ENCODE measurements at places on chromosomes 13 and 19.

DNA sequence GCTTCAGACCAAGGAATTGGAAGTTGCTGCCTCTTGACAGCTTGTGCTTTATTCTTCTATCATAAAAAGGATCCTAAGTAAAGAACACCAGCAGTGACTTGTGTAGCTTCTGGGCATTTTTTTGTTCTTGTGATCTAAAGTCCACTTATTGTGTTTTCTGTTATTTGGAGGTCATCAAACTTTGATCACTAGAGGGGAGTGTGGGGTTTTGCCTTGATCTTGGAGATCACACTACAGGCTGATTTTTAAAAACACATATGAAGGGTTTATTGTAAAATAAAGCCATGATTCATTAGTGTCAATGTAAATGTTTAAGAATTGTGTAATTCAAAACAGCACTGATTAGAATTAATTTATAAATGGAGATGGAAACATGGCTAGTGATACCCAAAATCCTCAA is 328.7 kb upstream of the EDNRB start:
- no peak for DNase-seq

DNA sequence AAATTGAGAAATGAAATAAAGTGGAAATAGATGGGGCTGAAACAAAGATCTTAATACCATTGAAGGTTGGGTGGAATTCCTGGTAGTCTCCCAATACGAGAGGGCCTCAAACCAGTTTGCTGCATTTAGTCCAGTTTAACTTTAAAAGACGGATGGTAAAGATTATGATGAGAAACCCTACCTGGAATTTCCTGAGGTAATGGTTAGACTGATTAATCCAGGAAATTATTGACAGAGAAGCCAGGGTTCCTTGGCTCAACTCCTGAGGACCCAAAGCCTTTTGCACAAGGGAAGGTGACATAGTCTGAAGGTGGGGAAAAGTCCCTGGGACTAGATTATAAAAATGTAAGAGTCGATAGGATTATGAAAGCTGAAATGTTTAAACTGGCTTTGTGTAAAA is 133.2 kb upstream of the SLITRK5 start:
- no peak for DNase-seq

- DNase-seq = no peak
Observed at GRCh38 chr13:114230117-114230516, 4.6 kb upstream of the CDC16 start.

DNA sequence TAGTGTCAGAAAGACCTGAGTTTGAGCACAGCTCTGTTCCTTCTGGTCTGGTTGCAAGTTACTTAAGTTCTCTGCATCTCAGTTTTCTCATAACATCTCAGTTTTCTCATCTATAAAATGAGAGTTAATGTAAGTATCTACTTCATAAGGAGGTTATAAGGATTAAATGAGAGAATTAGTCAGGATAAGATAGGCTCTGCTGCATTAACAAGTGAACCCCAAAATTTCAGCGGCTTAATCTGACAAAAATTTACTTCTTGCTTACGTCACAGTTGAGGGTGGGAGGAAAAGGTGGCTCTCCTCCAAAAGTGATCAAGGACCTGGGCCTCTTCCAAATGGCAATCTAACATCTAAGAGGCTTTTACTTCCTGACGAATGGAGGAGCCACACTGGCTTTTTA is 31.5 kb upstream of the LRCH1 start:
- DNase-seq = no peak

DNA sequence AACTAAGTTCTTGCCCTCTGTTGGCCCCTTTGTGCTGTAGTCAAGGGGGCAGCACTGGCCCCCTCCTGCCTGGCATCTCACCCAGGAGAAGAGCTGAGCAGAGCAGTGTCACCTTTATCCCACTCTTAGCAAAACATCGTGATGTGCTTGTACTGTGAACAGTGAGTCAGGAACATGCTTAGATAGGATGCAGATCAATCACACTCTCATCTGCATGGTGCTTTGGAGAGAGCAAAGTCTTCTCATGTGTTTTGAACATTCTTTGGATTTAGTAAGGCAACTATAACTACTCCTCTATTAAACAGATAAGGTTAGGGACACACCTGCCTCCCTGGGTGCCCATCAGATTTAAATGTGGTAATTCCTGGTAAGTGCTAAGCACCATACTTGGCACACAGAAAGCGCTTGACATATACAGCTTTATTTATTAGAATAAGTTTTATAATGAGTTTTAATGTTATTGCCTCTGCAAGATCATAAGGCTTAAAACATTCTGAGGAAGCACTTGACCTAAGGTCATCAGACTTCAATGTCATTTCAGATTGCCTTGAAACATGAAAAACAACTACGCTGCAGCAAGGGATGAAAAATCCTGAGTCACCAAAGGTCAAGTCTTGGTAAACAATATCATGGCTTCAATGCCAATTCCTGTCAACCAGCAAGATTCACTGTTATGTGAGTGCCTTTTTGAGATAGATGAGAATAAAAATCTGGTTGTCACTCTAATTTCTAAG is 82.4 kb upstream of the IRS2 start:
- no peak for DNase-seq

DNA sequence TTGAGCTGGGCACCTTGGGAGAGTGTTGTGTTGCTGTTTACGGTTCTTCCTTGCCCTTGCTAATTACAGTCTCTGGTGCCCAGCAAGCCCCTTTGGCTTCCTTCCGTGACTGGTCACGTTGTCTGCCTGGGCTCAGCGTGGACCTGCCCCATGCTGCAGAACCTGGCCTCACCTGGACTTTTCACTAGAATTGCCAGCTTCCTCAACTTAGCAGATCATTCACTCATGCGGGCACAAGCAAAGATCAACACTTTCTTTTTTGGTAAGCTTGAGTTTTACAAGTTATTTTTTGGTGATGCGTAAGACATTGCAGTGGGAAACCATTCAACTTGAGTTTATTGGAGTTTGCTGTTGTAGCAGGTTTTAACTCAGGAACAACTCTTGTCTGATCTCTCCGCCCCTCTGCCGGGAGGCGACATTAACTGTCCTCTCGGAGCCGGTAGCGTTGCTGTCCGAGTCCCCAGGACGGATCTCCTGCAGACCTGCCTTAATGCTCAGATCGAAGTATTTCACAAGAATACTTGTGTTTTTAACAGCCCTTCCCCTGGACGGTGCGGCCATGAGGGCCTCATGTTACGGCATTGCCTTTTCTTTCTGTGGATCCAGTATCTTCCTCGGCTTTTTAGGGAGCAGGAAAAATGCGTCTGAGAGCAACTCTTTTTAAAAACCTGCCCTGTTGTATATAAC is 15.7 kb upstream of the TEX29 start:
- DNase-seq = no peak

DNA sequence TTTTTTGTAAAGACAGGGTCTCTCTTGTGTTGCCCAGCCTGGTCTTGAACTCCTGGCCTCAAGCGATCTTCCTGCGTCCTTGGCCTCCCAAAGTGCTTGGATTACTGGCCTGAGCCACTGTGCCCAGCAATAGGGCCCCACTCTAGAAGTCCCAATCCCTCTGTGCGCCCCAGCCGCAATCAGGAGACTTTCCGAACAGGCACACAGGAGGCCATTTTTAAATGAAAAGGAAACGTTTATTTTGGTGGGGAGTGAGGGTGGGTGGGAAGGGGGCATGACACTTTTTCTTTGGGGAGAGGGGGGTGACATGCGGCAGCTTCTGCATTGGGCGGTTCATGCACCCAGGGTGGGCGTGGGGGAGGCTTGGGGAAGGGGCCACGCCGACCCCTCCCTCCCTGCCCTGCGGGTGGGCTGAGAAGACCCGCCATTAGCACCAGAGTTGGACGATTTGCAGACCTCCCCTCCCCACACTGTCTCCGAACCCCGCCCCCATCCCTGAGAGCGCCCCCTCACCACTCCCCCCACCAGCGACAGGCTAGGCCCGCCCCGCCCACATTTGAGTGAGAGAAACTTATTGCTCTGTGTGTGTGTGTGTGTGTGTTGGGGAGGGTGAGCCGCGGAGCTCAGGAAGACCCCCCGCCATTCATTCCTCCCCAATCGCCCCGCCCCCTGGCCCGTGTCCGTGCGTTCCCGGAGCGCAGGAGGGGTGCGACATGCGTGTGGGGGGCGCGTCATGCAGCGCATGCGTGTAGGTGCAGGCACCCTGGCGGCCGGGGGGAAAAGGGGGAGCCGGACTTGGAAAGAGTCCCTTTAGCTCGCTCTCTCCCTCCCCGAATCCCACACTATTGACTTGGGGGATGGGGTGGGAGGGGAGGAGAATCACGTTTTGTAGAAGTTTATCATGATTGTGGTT is 17.2 kb downstream of the KCNC3 start:
- no peak for DNase-seq

- peak; percentile 76 for DNase-seq
Observed at GRCh38 chr13:40233731-40234195, 432.7 kb downstream of the FOXO1 start.

DNA sequence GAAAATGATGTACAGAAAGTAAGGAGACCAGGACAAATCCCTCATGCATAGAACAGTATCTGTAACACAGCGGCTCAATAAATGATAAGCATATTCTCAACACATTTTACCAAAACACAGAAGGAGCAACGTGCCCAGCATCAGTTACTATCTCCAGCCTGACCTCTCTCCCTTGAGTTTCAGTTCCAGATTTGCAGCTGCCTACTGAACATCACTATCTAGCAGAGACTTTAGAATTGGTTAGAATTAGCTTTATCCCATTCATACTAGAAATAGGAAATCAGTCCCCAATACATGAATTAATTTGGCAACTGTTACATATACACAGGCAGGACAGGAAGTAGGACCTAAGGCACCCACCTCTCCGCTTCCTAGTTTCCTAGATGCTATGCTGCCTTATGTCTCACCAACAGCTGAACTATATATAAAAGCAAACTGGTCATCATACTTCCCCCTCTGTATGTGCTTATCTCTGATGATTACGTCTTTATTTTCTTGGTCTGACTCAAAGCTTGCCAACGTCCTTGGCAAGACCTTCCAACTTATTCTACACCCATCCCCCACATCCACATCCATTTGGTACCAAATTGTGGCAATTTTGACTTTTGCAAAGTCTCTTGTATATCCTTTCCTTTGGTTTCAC is 61.1 kb downstream of the SACS start:
- DNase-seq = no peak

DNA sequence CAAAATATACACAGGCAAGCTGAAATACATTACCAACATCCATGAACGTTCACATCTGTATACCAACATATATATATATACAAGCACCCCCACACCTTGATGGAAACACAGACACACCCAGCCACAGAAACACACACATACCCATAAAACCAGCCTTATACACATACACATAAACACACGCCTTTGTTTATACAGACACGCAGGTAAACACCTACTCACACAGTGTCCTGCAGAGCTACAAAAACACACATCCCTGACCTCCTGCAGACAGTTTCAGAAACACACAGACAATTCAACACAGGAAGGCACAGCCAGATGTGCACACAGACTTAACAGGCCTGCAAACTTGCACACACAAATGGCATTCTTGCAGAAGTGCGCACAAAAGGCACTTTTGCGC is 21.3 kb upstream of the IRGC start:
- no peak for DNase-seq

DNA sequence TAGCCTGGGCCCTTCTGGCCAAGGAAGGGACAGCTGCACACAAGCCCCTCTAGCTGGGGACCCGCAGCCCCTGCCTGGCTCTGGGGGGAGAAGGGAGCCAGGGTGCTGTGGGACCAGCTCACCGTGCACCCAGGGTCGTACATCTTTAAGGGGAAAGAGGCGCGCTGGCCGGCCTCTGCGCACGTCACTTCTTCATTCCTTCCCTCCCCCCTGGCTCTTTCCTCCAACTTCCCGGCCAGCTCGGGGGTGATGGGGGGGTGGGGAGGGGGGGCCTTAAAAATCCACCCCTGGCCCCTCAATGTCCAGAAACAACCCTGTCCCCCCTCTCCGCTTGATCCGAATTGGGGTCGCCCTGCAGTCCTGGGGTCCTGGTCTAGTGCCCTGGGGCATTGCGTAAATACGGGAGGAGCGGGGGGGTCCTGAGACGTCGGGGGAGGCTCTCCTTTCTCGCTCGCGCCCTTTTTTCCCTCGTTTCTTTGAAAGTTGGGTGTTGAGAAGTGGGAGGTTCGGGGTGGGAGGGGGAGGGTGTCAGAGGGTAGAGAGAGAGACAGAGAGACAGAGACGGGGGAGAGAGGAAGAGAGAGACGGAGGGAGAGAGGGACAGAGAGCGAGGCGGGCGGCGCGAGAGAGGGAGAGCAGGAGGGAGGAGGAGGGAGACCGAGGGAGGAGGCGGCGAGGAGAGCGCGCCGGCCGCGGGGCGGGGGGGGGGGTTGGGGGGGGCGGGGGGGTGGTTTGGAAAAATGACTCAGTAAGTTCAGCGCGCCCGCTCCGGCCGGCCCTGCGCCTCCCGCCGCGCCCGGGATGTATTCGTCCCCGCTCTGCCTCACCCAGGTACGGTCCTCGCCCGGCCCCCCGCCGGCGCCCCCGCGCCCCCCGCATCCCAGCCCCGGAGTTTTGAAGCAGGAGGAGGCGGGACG is at the start of gene NFIC:
Gene NFIC, plus strand, starts transcription at position 748 of the 917 bp plus-strand sequence. Its CDS starts 54 bp downstream, at position 802.
- DNase-seq = peak; percentile 89

DNA sequence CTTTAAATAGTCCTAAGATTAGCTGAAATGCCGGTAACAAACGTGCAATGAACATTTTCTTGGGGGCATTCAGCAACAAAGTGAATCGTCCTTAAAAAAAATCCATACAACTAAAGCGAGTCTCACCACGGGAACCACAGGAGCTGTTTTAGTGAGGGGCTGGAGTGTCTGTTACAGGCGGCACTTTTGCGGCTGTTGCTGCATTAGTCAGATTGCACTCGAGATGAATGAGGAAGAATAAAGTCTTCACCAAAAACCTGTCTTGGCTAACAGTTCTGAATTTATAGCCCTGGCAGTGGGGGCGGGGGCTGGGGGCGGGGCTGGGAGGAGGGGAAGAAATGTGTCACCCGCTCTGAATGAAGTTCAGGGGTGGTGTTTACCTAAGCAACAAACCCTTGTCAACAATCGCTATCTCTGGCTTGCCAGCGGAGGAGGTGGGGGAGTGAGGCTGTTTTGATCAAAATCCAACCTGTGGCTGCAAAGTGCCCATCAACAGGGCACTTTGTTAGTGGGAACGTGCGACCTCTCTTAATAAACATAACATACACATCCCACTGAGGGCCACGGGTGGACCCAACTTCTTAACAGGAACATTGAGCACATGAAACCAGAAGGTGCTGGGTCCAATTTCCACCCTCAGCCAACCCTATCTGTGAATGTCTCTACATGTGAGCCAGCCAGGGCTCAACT is 44.5 kb downstream of the RFX2 start:
- peak; percentile 75 for DNase-seq

- DNase-seq = no peak
Observed at GRCh38 chr13:111062305-111062704, 52.8 kb upstream of the ARHGEF7 start.

- DNase-seq = peak; percentile 87
Observed at GRCh38 chr19:23075031-23075733, 41.6 kb upstream of the ZNF730 start.

DNA sequence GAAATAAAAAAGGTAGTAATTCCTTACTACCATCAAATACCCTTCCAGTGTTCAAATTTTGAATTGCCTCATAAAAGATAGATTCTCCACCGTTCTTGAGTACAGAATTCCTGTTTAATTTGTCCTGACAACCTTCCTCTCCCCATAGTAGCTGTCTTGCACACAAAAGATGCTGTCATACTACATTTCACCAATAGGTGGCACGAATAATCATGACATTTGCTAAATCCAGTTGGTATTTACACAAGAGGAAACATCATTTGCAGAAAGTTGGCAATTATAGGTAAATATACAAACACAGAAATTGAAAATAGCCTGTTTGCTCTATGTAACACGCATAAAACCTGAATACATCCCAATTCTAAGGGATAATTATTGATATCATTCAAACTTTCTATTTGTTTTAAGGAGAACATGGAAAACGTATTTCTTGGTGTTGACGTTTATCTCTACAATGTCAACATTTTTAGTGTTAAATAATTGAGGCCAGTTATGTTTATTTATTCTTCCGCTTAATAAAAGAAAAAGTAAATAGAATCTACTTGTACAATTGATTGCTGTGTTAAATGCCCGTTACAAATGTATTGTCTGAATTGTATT is 58.3 kb upstream of the CLDN10 start:
- no peak for DNase-seq
